A172 (cell line): ENCODE measurements at places on chromosomes 11 and 22. TPM values are rescaled to one million over a fixed set of nuclear protein-coding genes. Genes with fewer than 3 reads are reported as not detected.

GRCh38 chr11:79406376-79406775, 34.5 kb downstream of the TENM4 start:
- DNase-seq: no peak

GRCh38 chr22:26435327-26436093, 6.5 kb downstream of the ASPHD2 start:
- DNase-seq: no peak

The RAB39A gene
- total RNA-seq: 0.62 and 1.3 TPM in 2 replicates

The YDJC gene
- total RNA-seq: 15.1 and 18.2 TPM in 2 replicates

DNA sequence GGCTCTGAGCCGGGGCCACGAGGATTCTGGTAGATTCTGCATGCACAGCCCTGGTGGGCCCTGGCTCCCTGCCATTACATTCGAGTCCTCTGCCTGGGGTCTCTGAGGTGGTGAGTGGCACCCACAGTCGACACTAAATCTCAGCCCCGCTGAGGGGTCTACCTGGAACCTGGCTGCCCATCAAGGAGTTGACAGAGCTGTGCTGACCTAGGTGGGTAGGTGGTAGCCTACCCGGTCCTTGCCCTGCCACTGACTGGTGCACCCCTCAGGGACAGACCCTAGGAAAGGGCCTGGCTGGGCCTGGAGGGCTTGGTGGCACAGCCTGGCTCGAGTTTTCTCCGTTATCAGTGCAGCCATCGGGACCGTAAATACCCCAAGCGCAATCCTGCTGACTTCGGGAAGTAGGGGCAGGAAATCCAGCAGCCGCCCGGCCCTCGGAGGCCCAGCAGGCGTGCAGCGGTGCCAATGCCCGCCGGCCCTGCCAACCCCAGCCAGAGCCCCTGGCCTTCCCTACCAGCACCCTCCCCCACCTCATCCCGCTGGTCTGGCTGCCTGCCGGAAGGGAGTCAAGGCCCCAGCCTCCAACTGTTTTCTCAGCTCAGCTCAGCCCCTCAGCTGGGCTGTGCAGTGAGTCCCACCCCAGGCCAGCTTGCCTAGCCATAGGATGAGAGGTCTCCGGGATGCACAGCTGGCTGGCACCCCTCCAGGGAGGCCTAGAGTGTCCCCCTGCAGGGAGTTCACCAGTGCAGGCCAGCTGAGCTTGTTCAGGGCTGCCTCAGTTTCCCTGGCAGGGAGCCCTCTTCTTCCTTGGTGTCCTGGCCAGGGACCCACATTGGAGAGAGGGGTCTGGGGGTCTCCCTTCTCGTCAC, 80.4 kb upstream of the KCNQ1OT1 start:
- DNase-seq: no peak
